ENCODE measurements at places on chromosomes 11 and 22.

- no peak for DNase-seq
These were observed 26.0 kb upstream of the CBX7 start for GRCh38 chr22:39178206-39179111.

- DNase-seq: no peak
These were observed 12.3 kb downstream of the MS4A6A start for GRCh38 chr11:60170566-60170965.

- DNase-seq: no peak
These were observed 4.3 kb downstream of the FGF3 start for GRCh38 chr11:69814902-69815301.

- peak; percentile 48 for DNase-seq
These were observed 34.1 kb downstream of the NEU3 start for GRCh38 chr11:75022759-75023396.

GRCh38 chr11:11604370-11604990 lies 17.3 kb downstream of the GALNT18 start:
- no peak for DNase-seq

- DNase-seq: no peak
These were observed 2.9 kb upstream of the NXPE4 start for GRCh38 chr11:114598461-114598860.

DNA sequence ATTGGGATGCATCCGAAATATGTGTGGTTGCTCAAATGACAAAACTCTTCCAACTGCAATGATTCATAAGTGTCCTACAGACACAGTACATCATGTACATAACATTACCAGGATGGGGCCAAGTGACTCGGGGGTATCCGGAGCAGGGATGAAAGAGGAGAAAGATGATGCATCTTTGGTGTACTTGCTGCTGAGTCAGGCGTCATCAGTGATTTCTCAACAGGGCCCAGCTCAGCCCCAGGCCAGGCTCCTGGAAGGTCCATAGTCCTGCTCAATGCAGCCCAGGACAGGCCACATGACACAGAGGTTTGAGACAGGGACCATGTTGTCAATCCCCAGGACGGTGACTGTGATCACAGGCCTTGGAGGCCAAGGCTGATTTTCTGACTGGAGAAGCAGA lies 59.3 kb downstream of the GGTLC2 start:
- DNase-seq: no peak

DNA sequence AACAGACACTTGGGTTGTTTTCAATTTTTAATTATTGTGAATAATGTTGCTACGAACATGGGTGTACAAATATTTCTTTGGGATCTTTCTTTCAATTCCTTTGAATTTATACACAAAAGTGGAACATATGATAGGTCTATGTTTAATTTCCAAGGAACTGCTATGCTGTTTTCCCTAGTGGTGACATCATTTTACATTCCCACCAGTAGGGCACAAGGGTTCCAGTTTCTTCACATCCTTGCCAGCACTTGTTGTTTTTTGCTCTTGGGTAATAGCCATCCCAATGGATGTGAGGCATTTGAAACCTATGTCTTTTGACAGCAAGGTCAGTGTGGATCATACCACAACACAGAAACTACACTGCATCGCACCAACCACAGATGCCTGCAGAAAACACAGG lies 41.8 kb upstream of the SCN3B start:
- DNase-seq: no peak

GRCh38 chr22:49155770-49156580 lies 671.7 kb downstream of the BRD1 start:
- no peak for DNase-seq

DNA sequence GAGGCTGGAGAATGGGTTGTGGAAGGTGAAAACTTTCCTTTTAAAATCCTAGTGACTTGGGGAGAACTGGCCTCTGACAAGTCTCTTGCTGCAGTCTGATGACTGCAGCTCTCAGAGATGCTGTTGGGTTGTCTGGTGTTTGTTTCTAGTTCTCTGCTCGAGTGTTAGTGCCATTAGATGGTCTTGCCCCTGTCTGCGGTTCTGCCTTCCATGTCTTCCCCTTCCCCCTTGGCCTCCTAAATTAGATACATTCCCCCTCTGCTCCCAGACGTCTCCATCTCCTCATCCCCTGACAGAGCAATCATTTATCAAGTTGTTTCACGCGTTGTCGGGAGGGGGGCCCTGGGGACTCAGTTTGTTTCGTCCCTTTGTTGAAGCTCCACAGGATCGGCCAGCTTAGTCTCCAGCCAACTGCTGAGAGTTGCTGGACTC lies 67.7 kb downstream of the CECR2 start:
- DNase-seq: no peak

GRCh38 chr22:19467912-19468311 lies 11.1 kb downstream of the UFD1 start:
- no peak for DNase-seq

- DNase-seq: no peak
These were observed 75.4 kb upstream of the ADSL start for GRCh38 chr22:40270748-40271373.

Data from iPS DF 19.7 (cell line).